Esophagus squamous epithelium (tissue), 5 donors: ENCODE measurements at places on chromosomes 4 and X. TPM values are rescaled to one million over a fixed set of nuclear protein-coding genes. Genes with fewer than 3 reads are reported as not detected.

Gene MED14
- total RNA-seq, result 21.6 TPM

Gene CYLC1
- not detected for total RNA-seq

Gene TGIF2LX
- not detected for total RNA-seq

GRCh38 chr4:151195801-151196200, 81.2 kb upstream of the PRSS48 start:
- H3K27ac ChIP-seq, result peak overlapping the region; percentile 87
- DNase-seq, result no peak
- no peaks in the 10 kb centered on the region for H3K36me3 ChIP-seq

DNA sequence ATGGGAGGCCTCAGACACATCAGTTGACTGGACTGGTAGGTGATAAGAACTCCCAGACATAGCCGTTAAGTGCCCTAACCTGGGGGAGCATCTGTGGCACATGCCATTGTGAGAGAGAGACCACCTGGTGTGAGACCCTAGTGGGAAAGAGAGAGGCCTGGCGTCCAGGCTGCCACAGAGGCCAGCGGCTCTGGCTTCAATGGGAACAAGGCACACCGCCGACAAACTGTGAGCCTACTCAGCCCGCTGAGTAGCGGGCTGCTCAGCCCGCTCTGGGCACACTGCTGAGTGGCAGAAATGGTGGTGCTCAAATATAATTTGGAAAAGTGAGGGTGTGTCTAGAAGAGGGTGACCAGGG, 34.0 kb downstream of the PHKA2 start:
- no peaks in the 10 kb centered on the region for H3K4me1 ChIP-seq
- no peaks in the 10 kb centered on the region for H3K27me3 ChIP-seq
- no peak for DNase-seq

DNA sequence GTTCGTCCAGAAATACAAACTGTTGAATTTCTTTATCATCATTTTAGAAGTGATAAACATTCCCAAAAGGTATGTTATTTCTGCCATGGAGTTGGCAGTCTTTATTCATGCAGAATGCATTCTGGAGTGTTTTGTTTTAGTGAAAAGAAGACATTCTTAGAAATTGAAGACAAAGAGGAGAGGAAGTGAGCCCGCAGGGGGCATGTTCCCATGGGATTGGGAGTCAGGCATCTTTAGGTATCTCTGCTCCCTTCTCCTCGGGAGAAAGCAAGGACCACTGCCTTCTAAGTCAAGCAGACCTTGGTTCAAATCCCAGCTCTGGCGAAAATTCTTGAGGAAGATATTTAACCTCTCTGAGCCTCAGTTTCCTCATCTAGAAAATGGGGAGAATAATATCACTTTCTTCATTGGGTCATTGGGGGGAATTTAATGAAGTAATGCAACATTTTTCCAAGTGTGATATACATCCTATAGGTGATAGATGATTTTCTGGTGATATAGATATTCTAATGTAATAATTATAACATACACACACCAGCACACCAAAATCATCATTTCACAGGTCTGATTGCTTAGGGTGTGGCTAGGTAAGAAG, 26.5 kb upstream of the CHRNA9 start:
- H3K4me3 ChIP-seq, result no peak overlapping the region
- H3K4me1 ChIP-seq, result peaks cover 8% of the 10 kb centered on the region
- no peaks in the 10 kb centered on the region for H3K36me3 ChIP-seq
- DNase-seq, result no peak

- H3K27me3 ChIP-seq, result no peaks in the 10 kb centered on the region
- peaks cover 29% of the 10 kb centered on the region for H3K4me1 ChIP-seq
- H3K27ac ChIP-seq, result peak overlapping the region; percentile 79
- peak overlapping the region; percentile 48 for H3K4me3 ChIP-seq
These were observed 92.6 kb upstream of the MAPK10 start for GRCh38 chr4:86452422-86452891.

GRCh38 chr4:7974425-7974824, 34.8 kb upstream of the AFAP1 start:
- H3K4me3 ChIP-seq, result no peak overlapping the region
- peaks cover 70% of the 10 kb centered on the region for H3K4me1 ChIP-seq
- H3K27me3 ChIP-seq, result no peaks in the 10 kb centered on the region
- H3K27ac ChIP-seq, result no peak overlapping the region
- H3K36me3 ChIP-seq, result no peaks in the 10 kb centered on the region

GRCh38 chr4:787561-787981, 38.4 kb downstream of the CPLX1 start:
- no peak overlapping the region for H3K4me3 ChIP-seq
- H3K27ac ChIP-seq, result peak overlapping the region; percentile 81
- H3K36me3 ChIP-seq, result no peaks in the 10 kb centered on the region
- H3K4me1 ChIP-seq, result peaks cover 36% of the 10 kb centered on the region

DNA sequence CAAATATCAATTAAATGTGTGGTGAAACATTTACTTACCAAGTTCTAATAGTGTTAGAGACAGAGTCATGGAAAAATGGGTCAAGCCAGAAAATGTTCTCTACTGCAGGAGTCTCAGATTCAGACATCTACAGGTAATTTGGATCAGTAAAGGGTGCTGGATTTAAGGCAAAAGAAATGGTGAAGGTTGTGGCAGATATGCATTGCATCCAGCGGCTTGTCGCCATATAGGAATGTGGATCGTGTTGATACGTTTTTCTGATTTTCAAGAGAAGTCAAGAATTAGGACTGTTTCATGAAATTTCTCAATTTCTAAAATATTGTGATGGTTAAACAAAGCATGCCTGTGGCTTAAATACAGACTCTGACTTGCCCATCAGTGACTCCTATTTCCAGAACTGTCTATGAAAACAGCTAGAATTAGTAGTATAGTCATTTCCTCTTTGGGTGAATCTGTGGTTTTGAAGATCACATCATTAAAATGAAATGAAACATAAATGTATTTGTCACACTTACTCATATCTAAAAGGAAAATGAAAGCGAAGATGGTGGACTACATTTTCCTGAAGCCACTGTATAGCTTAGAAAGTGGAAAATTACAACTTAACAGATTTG, 110.1 kb upstream of the VEGFC start:
- DNase-seq, result no peak
- H3K36me3 ChIP-seq, result no peaks in the 10 kb centered on the region
- H3K27ac ChIP-seq, result no peak overlapping the region
- no peaks in the 10 kb centered on the region for H3K27me3 ChIP-seq
- no peak overlapping the region for H3K4me3 ChIP-seq
- H3K4me1 ChIP-seq, result no peaks in the 10 kb centered on the region

DNA sequence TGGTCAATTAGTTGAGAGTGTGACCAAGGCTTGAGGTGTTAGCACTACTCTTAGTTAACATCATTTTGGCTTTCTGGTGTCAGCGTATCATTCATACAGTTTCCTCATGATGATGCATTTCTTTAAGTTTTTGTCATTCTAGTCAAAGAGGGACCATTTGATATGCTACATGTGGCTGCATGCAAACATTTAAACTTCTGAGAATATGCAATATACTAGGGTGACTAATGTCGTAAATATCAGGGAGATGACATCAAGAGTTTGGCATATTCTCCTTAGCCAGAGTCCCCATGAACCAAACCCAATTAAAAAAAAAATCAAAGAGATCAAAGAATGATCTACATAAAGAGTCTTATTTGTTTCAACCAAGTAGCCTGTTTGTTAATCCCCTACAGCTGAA, 537.4 kb upstream of the PCDH7 start:
- no peaks in the 10 kb centered on the region for H3K36me3 ChIP-seq
- no peaks in the 10 kb centered on the region for H3K27me3 ChIP-seq
- no peak for DNase-seq
- H3K4me3 ChIP-seq, result no peak overlapping the region

DNA sequence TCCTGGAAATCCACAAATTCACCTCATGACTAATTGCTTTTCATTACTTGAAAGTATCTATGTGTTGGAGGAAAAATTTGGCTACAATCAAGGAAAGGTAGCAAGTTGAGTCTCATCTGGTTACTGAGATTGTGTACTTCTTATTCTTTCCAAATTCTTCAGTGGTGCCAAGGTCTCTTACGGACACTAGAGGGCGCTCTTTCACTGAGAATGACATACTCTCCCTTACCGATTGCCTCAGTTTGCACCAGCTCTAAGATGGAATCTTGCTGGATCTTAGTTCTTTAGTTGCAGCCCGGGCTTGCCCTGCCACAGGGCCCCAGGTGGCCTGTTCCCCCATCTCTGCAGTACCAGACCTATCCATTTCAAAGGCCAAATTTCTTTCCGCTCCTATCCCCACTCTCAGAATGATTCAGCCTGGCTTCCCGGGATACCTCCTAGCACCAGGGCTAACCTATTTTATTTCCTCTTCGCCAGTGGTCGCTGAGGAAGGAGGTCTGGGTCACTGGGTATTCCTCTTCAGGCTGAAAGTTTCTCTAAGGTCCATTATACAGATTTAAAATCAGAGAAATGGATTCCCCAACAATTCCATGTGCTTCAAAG, 24.6 kb upstream of the GPR50 start:
- no peaks in the 10 kb centered on the region for H3K4me1 ChIP-seq
- H3K27me3 ChIP-seq, result no peaks in the 10 kb centered on the region
- H3K36me3 ChIP-seq, result no peaks in the 10 kb centered on the region
- no peak overlapping the region for H3K27ac ChIP-seq
- DNase-seq, result no peak
- no peak overlapping the region for H3K4me3 ChIP-seq

GRCh38 chrX:49799828-49800227, 29.3 kb upstream of the PAGE4 start:
- no peaks in the 10 kb centered on the region for H3K27me3 ChIP-seq
- no peaks in the 10 kb centered on the region for H3K36me3 ChIP-seq
- no peak overlapping the region for H3K4me3 ChIP-seq
- DNase-seq, result no peak

DNA sequence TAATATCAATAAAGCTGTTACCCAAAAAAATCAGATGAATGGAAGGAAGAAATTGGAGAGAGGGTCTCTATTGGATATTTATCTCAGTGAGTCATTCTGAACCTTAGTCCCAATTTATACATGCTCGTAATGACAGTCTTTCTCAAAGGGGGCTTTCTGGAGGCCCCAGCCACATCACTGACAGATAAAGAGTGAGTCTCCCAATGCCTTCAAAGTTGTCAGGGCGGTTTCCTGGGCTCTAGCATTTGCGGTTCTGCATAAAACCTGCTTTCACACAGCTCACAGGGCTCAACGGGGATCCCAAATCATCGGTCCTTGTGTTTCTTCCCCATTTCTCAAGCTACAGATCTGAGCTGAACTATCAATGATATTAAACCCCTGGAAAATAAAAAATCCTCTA, 17.3 kb downstream of the TCEANC start:
- H3K4me3 ChIP-seq, result no peak overlapping the region
- H3K4me1 ChIP-seq, result peaks cover 6% of the 10 kb centered on the region
- no peaks in the 10 kb centered on the region for H3K36me3 ChIP-seq
- no peaks in the 10 kb centered on the region for H3K27me3 ChIP-seq
- DNase-seq, result no peak
- no peak overlapping the region for H3K27ac ChIP-seq

GRCh38 chr4:100106982-100107381, 83.3 kb downstream of the DDIT4L start:
- H3K27ac ChIP-seq, result no peak overlapping the region
- H3K27me3 ChIP-seq, result no peaks in the 10 kb centered on the region
- DNase-seq, result no peak
- no peaks in the 10 kb centered on the region for H3K36me3 ChIP-seq
- no peak overlapping the region for H3K4me3 ChIP-seq

- no peak overlapping the region for H3K4me3 ChIP-seq
- no peaks in the 10 kb centered on the region for H3K4me1 ChIP-seq
- no peak for DNase-seq
- no peak overlapping the region for H3K27ac ChIP-seq
These were observed 40.3 kb downstream of the MAML3 start for GRCh38 chr4:140113653-140114052.

- H3K36me3 ChIP-seq, result no peaks in the 10 kb centered on the region
- DNase-seq, result no peak
- no peaks in the 10 kb centered on the region for H3K27me3 ChIP-seq
- peaks cover 17% of the 10 kb centered on the region for H3K4me1 ChIP-seq
These were observed 222.0 kb downstream of the SPRY1 start for GRCh38 chr4:123618606-123619005.

GRCh38 chr4:77159806-77160205, 2.8 kb downstream of the CCNG2 start:
- DNase-seq, result no peak
- peak overlapping the region; percentile 72 for H3K4me3 ChIP-seq
- H3K4me1 ChIP-seq, result peaks cover 11% of the 10 kb centered on the region
- H3K27me3 ChIP-seq, result no peaks in the 10 kb centered on the region

DNA sequence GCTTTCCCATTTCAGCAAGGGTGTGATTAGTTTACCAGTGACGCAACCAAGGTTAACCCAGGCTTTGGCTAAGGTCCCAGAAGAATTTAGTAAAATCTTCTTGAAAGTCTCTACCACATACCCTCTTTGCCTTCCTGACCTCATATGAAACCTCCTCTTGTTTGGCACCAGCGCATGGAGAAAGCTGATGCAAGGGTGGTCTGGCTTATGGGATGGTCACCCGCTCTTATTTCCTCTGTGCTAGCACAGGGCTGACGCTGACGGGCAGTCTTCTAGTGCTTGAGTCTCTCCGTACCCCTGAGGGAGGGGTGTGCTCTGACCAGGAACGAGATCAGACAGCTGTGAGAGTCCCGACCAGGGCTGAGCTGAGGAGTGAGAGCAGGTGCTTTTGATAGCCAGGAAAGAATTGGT, 137.6 kb downstream of the TENM3 start:
- no peaks in the 10 kb centered on the region for H3K36me3 ChIP-seq
- H3K27ac ChIP-seq, result no peak overlapping the region
- DNase-seq, result no peak
- H3K27me3 ChIP-seq, result no peaks in the 10 kb centered on the region
- H3K4me3 ChIP-seq, result no peak overlapping the region
- H3K4me1 ChIP-seq, result no peaks in the 10 kb centered on the region

DNA sequence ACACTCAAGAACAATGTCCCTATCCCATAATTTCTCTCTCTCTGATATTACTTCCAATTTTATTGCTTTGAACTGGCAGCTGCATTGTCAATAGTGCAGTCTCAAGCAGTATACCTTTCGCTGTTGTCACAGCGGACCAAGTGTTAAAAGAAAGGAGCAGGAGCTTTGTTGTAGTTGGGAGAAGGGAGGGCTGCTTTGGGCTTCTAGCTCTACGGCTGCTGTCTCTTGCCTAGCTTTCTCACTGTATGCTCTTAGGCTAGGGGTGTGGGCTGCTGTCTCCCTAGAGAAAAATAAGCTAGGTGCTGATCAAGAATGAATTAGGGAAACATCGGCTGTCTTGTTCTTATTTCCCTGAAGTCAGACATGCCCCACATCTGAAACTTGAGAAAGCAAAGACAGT, 52.5 kb downstream of the TRPC5OS start:
- no peaks in the 10 kb centered on the region for H3K4me1 ChIP-seq
- no peak overlapping the region for H3K4me3 ChIP-seq
- H3K27me3 ChIP-seq, result no peaks in the 10 kb centered on the region
- H3K36me3 ChIP-seq, result no peaks in the 10 kb centered on the region
- no peak overlapping the region for H3K27ac ChIP-seq

GRCh38 chrX:97835969-97836368, 952.3 kb downstream of the RPA4 start:
- no peak for DNase-seq
- H3K4me1 ChIP-seq, result no peaks in the 10 kb centered on the region
- no peak overlapping the region for H3K4me3 ChIP-seq
- no peak overlapping the region for H3K27ac ChIP-seq
- no peaks in the 10 kb centered on the region for H3K27me3 ChIP-seq

- H3K27me3 ChIP-seq, result no peaks in the 10 kb centered on the region
- no peak overlapping the region for H3K4me3 ChIP-seq
- H3K27ac ChIP-seq, result no peak overlapping the region
These were observed 29.7 kb downstream of the TMEM164 start for GRCh38 chrX:110032534-110033147.

GRCh38 chr4:83114576-83114975, at the start of gene PLAC8:
PLAC8 (minus strand) TSS chr4:83114729; CDS start chr4:83107921, 6,808 bp downstream.
- no peaks in the 10 kb centered on the region for H3K4me1 ChIP-seq
- DNase-seq, result no peak
- H3K27me3 ChIP-seq, result no peaks in the 10 kb centered on the region
- peak within 1 kb of the TSS; percentile 9 for H3K4me3 ChIP-seq
- no peaks in the 10 kb centered on the region for H3K36me3 ChIP-seq
